ENCODE measurements at places on chromosomes 12 and 14. TPM values are rescaled to one million over a fixed set of nuclear protein-coding genes. Genes with fewer than 3 reads are reported as not detected.
A peak's percentile ranks its signal among the peaks of the same experiment; 100 is the strongest.

DNA sequence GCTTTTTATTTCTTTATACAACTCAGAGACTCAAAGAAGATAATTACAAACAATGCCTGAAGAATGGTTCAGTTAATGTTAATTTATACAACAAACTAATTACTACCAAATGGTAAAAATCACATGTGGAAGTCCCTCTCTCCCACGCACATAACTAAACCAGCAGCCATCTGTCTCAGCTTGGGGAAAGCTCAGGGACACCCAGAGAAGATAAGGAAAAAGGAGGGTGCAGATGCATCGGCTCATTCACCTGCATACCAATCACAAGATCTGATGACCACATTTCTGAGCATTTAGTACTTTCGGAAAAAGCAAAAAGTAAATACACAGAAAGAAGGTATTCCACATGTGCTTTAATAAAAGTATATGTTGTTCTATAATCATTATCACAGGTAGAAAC is 136.3 kb downstream of the SOX5 start:
- no peak for DNase-seq

The FAR2 gene
- 34.4 TPM for total RNA-seq

DNA sequence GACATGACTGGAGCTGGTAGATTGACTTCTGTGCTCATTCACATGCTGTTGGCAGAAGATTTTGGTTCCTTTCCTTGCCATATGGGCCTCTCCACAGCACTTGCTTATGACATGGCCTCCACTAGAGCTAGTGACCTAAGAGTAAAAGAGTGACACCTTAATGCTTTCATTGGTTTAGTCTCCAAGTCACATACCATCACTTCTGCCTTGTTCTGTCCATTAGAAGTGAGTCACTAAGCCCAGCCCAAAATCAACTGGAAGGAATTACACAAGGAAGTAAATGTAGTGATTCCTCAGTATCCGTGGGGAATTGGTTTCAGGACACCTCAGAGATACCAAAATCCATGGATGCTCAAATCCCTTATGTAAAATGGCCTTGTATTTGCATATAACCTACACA is 81.3 kb downstream of the PPHLN1 start:
- no peak for DNase-seq

DNA sequence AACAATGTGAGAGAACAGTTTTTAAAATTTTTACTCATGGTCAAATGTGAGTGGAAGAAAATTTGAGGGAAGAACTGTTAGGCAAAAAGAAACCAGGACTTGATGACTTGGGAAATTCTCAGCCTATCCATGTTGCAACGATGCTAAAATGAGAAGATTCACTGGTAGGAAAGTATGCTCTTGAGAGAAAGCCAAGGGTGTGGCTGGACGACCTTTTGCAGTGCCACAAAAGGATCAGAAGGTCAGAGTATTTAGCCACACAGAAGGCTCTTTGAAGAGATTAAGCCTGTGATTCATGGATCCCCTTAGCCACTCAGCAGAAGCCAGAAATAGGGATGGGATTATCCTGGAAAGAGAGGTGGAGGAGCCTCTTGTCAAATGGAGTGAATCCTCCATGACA is 336.8 kb downstream of the LRIG3 start:
- DNase-seq, result no peak

- DNase-seq, result no peak
Measured at GRCh38 chr12:43108656-43109055, 443.3 kb downstream of the ADAMTS20 start.

DNA sequence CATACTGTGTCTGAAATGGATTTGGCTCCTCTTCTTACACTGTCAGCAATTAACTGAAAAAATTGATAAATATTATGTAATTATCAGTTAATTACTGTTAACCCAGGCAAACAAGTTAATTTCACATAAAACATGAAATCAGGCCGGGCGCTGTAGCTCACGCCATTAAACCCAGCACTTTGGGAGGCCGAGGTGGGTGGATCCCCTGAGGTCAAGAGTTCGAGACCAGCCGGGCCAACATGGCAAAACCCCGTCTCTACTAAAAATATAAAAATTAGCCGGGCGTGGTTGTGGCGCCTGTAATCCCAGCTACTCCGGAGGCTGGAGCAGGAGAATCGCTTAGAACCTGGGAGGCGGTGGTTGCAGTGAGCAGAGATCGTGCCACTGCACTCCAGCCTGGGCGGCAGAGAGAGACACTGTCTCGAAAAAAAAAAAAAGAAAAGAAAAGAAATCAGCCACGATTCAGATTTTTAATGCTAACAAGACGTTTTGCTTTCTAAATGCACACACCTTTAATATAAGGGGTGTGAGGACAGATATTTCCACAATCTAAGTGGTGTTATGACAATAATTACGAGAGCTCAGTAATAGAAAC is 473 bp upstream of the TMEM19 start:
- DNase-seq, result no peak

- no peak for DNase-seq
Measured at GRCh38 chr12:21659383-21659782, 1.7 kb upstream of the LDHB start.

DNA sequence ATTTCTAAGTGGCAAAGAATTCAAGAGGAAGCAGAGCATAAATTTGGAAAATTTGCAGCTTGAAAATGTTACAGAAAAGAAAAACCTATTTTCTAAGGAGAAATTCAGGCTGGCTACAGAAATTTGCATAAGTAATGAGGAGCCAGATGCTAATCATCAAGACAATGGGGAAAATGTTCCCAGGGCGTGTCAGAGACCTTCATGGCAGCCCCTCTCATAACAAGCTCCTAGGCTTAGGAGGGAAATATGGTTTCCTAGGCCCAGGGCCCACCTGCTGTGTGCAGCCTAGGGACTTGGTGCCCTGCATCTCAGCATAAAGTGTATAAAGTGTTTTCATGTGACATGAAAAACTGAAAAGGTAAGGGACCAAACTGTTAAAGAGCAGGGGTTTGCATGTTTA is 1796.3 kb upstream of the FLRT2 start:
- no peak for DNase-seq

- DNase-seq, result no peak
Measured at GRCh38 chr12:58489394-58489793, 430.9 kb downstream of the LRIG3 start.

- DNase-seq, result no peak
Measured at GRCh38 chr14:86221000-86221399, 691.1 kb downstream of the FLRT2 start.

- peak; percentile 93 for DNase-seq
Measured at GRCh38 chr12:45215419-45216229, at the start of gene ANO6. Gene ANO6 (plus strand): TSS chr12:45216095. CDS start chr12:45216322, 227 bp downstream.

GRCh38 chr12:6627616-6628015 is 8.1 kb downstream of the LPAR5 start:
- no peak for DNase-seq

- no peak for DNase-seq
Measured at GRCh38 chr12:23084236-23084995, 459.4 kb downstream of the ETNK1 start.

The CRY1 gene
- 37.2 TPM for total RNA-seq

DNA sequence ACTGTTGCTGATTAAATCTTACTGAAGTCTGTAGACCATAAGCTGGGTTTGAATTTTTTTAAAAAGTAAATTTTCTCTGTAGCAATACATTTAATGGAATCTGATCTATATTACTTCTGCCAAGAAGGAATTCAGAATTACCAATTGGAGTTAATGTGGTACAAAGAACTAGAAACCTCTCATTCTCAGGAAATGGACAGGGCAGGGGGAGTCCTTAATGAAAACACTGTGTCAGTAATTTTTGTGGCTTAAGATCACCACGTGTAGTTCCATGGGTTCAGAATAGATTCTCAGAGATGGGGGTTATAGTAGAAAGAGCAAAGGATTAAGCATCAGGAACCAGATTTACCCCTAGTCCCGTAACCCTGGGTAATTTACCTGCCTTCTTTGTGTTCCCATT is 30.3 kb downstream of the FBXL14 start:
- DNase-seq, result no peak

The BDKRB1 gene
- total RNA-seq, result 6.5 TPM

- no peak for DNase-seq
Measured at GRCh38 chr12:125249066-125249824, 184.0 kb downstream of the AACS start.

DNA sequence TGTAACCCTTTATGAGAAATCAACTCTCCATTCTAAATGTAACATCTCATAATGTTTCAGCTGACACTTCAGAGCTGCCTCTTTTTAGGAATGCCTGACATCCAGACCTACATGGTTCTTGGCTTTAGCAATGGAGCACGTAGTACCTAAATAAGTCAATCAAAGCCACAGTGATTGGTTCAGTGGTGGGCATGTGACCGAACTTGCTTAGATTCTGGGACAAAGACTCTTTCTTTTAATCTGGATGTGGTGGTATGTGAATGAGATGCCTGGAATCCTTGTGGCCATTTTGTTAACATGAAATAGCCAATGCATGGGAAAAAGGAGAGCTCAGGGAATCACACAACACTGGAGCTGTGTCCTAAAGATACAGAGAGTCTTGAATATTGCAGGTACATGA is 11.8 kb downstream of the GPR65 start:
- DNase-seq, result no peak

DNA sequence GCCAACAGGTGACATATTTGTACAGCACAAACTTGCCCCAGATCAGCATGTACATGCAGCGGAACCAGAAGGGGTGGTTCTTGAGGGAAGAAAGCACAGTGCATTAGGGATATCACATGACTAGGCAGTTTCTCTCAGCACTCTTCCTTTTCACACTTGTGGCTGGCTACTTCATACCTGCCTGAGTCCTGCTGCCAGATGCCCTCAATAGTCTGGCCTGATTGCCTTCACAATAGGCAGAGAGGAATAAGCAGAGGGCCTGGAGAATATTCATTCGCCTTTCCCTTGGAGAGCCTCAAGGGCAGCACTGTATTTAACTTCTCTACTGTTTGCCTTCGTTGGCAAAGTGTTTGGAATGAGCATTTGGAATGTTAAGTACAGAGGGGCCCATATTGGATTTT is 7.9 kb downstream of the EMG1 start:
- no peak for DNase-seq

The NEUROD4 gene
- total RNA-seq, result not detected

DNA sequence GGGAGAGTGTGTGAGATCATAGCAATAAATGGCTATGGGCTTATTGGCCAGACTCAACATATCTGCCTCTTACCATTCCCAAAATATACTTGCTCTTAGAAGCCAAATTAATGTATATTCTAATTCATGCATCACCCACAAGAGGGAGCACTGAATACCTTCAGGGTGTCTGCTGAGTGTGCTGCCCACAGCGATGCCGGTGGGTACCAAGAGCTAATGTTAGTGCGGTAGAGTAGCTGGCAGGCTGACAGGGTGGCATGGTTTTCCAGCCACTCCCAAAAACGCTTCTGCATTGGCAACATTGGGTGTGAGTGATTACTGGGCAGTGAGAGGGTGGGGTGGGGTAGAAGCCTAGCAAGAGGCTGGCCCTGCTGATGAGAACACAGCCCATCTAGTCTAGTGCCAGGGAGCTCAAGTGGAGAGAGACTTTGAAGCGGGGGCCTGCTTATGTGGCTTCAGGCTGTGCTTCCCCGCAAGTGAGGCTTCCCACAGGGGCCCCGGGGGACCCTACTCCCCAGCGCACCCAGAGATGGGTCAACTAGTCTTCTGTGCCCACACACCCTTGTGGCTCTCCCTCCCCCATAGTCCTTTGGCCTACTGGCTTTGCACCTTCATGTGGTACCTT is 9.2 kb upstream of the PLEKHD1 start:
- DNase-seq, result no peak

The COX8C gene
- not detected for total RNA-seq

DNA sequence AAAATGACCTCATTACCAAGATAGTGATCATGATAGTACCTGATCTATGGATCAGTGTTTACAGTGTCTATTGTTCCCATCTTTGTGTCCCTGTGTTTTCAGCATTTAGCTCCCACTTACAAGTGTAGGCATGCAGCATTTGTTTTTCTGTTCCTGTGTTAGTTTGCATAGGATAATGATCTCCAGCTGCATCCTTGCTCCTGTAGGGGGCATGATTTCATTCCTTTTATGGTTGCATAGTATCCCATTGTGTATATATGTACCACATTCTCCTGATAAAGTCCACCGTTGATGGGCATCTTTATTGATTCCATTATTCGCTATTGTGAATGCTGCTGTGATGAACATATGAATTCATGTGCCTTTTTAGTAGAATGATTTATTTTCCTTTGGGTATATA is 215.4 kb upstream of the NAV3 start:
- no peak for DNase-seq

DNA sequence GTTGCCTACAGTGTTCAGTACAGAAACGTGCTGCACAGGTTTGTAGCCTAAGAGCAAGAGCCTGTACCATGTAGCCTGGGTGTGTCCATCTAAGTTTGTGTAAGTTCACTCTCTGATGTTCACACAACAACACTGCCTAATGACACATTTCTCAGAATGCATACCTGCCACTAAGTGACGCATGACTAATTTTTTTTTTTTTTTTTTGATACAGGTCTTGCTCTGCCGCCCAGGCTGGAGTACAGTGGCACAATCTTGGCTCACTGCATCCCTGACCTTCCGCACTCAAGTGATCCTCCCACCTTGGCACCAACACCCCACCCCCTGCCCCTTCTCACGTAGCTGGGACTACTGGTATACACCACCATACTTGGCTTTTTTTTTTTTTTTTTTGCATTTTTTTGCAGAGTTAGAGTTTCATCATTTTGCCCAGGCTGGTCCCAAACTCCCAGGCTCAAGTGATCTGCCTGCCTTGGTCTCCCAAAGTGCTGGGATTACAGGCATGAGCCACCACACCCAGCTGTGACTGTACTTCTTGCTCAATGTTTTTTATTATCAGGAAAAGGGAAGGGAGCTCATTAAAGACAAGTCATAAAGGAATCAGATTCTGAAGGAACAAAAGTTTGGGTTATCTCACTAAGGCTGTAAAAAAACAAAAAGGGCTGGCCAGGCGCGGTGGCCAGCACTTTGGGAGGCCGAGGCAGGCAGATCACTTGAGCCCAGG is 10.0 kb upstream of the CDC42BPB start:
- DNase-seq, result peak; percentile 72

- no peak for DNase-seq
Measured at GRCh38 chr12:128792398-128792797, 31.4 kb downstream of the SLC15A4 start.

The DPY19L2 gene
- 6.7 TPM for total RNA-seq

The NR1H4 gene
- not detected for total RNA-seq

The LMNTD1 gene
- total RNA-seq, result 2.7 TPM

The STXBP6 gene
- total RNA-seq, result 62.1 TPM

DNA sequence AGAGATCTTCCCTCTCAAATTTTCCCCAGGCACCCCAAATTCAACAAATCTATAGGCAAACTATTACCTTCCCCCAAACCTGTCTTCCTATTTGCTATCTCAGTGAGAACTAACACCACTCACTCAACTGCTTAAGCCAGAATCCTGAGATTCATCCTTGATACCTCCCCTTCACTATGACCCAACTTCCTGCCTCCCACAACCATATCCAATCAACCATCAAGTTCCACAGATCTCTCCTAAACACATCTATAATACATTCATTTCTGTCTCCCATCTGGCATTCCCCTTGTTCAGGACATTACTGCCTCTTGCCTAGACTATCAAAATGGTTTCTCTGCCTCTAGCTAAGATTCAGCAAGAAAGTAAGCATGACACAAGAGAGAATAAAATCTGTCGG is 21.3 kb downstream of the YAF2 start:
- no peak for DNase-seq

The ACRBP gene
- 1.4 TPM for total RNA-seq

Data from suprapubic skin (tissue), 4 donors.